ENCODE measurements at places on chromosomes 2 and 18.

GRCh38 chr2:63249161-63249560 lies 198.5 kb downstream of the OTX1 start:
- no peak for DNase-seq

GRCh38 chr2:109379507-109379906 lies 234.3 kb downstream of the SEPTIN10 start:
- no peak for DNase-seq

DNA sequence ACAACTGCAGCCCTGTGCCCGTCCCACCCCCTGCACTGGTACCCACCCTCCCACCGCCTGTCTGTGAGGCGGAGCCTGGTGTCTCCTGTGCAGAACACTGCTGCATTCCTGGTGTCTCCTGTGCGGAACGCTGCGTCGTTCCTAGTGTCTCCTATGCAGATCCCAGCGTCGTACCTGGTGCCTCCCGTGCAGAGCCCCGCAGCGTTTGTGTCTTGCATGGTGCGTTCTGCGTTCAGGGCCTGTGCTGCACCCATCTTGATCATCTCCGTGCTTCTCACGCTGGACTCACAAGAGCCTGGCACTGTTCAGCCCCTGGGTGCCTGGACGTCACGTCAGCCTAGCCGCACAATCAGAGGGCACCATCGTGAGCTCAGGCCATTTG lies 248.6 kb upstream of the SALL3 start:
- DNase-seq: no peak

DNA sequence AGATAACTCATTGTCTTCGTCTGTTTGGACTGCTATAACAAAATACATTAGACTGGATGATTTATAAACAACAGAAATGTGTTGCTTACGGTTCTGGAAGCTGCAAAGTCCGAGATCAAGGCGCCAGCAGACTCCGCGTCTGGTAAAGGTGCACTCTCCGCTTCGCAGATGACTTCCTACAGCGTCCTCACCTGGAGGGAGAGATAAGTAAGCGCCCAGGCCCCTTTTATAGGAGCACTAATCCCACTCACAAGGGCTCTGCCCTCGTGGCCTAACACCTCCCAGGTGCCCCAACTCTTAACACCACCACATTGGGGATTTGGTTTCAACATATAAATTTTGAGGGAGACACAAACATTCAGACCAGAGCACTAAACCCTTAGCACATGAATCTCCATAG lies 51.3 kb downstream of the SERTAD2 start:
- DNase-seq: no peak

GRCh38 chr2:39881948-39882347 lies 102.9 kb upstream of the THUMPD2 start:
- DNase-seq: no peak

- DNase-seq: no peak
Measured at GRCh38 chr2:54471221-54471711, 15.1 kb downstream of the SPTBN1 start.

DNA sequence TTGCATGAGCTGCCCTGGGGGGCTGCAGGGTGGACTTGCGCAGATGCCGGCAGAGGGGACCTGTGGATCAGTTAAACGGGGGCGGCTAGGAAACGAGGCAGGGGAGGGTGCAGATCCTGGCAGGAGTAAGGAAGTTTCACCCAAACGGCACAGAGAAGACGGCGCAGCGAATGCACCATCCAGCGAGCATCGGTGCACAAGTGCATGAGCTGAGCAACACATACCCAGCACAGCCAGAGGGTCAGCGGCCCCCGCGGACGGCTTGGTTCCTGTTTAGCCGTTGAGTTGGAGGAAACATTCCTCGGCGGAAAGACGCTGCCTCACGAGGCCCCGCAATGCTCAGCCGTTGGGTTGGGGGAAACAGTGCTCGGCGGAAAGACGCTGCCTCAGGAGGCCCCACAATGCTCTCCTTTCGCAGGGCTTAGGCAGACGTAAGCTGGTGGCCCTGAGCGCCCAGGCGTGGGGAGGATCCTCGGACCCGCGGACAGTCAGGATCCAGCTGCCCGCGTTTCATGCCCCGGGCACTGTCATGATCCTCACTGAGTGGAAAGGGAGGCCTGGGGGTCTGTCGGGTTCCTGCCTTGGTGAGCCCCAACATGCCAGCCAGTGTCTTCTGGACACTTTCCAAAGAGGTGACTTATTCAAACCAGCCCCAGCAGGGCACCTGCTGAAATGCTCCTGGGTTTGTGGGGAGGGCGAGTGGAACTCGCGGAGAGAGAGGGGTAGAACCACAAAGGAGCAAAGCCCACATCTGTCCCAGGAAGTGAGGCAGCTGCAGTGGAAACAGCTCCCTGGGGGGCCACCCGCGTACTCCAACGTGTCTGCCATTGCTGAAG lies 86.3 kb downstream of the NDUFA10 start:
- no peak for DNase-seq

GRCh38 chr2:127032621-127033020 lies 74.3 kb downstream of the BIN1 start:
- DNase-seq: no peak

Measured in stimulated activated CD8-positive, alpha-beta memory T cell treated with anti-CD3 and anti-CD28 coated beads, Interleukin-2, amount 100 ng/mL, for 1 hour (primary cell).